ENCODE measurements at places on chromosomes 4 and X.

DNA sequence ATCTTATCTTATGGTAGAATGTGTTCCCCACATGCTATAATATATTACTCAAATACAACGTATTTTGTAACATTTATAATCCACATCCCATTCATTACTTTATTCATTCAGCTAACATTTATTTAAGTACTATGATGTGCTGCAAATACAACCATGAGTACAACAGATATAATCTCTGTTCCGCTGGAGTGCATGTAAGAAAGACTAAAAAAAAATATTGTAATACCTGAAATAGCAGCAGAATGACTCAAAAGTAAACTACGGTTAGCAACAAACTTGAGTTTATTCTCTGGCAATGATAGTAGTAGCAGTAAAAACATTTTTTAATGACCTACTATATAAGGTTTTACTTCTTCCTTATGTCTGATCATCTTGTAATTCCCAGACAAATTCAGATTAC lies 1776.3 kb downstream of the STIM2 start:
- no peak for DNase-seq

GRCh38 chr4:59339631-59340030 lies 1860.5 kb upstream of the ADGRL3 start:
- no peak for DNase-seq

DNA sequence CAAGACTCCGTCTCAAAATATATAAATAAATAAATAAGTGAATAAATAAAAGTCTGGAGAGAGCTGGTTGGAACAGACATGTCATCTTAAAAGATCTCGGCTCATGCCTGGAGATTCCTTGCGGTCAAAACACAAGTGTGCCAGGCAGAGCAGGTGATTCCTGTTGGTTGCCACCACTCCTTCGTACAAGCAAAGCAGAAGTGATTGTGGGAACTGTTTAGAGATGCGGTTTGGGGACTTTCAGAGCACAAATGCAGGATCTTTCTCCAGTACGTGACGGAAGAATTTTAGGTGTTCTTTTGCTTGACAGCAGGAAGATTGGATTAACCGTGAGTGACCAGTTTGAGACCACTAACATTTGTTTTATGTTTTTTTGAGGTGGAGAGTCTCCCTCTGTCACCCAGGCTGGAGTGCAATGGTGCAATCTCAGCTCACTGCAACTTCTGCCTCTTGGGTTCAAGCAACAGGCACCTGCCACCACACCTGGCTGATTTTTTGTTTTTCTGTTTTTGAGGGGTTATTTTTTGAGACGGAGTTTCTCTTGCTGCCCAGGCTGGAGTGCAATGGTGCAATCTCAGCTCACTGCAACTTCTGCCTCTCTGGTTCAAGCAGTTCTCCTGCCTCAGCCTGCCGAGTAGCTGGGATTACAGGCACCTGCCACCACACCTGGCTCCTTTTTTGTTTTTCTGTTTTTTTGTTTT lies 2.8 kb upstream of the CRLF2 start:
- no peak for DNase-seq

- no peak for DNase-seq
Measured at GRCh38 chrX:138885886-138886285, 174.4 kb upstream of the FGF13 start.

GRCh38 chr4:2284161-2284933 lies 22.4 kb upstream of the MXD4 start:
- DNase-seq = no peak

DNA sequence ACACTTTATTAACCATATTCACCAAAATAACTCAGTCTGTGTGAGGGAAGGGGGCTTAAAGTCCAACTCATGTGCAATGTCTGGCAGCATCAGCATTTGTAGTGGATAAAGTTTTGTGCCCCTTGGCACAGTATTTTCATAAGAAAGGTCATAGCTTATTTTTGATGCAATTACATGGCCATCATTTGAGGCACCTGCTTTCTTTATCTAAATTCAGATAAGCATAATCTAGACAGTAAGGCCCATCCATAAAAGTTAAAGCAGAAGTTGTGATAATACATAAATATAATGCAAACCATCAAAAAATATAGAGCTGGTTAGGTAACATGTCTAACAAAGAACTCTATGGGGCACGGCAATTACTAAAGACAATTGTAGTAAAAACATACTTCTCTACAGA lies 763.7 kb downstream of the DMD start:
- DNase-seq = no peak

DNA sequence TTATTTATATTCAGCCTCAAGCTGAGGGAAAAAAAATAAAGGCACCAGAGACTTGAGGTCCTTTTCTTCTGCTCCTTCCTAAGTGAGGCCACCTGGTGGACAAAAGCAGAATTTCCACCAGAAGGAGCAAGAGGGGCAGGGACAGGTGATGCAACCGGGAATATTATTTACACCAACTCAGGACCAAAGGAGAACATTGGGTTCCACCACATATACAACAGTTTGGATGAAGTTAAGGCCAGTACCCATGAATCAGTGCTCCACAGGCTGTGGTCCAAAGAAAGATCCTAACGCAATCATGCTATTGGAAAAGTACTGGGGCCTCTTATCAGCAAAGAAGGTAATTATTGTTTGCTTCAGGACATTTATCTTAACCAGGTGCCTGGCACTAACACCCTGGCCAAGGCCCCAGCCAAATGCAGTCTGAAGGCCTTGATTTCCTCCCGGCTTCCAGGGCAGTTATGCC lies 57.4 kb downstream of the TSC22D3 start:
- DNase-seq = peak; percentile 27

DNA sequence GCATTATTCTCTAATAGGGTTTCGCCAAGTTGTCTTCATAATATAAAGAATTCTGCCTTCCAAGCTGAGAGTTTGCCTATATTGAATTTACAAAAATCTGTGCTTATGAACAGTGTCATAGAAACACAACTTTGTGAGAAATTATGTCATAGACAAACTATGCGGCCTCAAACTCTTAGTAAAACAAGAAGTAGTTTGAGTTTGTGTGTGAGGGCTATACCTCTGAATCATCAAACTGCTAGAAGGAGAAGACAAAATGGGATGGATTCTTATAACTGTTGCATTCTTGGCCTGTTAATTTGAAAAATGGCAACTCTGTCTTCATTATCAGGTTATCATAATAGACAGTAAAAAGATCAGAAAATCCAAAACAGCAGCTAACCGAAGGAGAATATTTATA lies 46.1 kb upstream of the NAP1L5 start:
- no peak for DNase-seq

DNA sequence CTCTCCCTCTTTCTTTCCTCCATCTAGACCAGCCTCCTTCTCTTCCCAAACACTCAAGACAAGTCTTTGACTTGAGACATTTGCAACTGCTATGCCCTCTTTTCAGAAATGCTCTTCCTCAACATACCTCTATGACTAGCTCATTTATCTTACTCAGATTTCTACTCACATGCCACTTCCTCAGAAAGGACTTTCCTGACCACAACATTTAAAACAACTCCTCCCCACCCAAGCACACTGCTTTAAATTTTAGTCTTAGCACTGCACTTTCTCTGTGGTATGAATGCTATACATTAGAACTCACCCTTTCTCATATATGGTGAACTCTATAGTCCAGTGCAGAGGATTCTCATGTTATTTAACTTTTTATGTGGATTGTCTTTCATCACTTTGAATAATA lies 28.4 kb upstream of the SULT1E1 start:
- DNase-seq = no peak

- no peak for DNase-seq
Measured at GRCh38 chr4:25878676-25879075, 15.9 kb upstream of the SEL1L3 start.

GRCh38 chr4:88659055-88659889 lies 38.4 kb downstream of the NAP1L5 start:
- DNase-seq = no peak

DNA sequence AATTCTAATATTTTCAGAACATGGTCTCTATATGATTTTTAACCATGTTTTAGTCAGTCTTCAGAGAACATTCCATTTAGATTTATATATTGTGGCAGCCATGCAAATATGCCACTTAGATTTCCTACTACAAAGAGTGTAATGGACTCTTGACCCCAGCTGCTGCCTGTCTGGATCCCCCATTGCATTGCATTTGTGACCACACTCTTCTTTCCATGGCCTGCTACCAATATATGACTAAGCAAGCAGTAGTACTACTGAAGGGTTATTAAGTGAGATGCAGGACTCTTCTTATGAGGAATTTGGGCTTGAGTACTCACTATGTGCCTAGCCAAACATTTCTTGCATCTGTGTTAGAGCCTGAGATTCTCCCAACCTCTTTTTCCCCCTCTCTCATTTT lies 306.8 kb downstream of the PDHA2 start:
- DNase-seq = no peak

GRCh38 chr4:41670530-41670929 lies 78.0 kb downstream of the PHOX2B start:
- DNase-seq = no peak
